ENCODE measurements at places on chromosomes 11 and 22. TPM values are rescaled to one million over a fixed set of nuclear protein-coding genes. Genes with fewer than 3 reads are reported as not detected.
A peak's percentile ranks its signal among the peaks of the same experiment; 100 is the strongest.

- H3K4me3 ChIP-seq = no peak overlapping the region
- H3K4me1 ChIP-seq = no peaks in the 10 kb centered on the region
- H3K36me3 ChIP-seq = no peaks in the 10 kb centered on the region
Measured at GRCh38 chr11:17768547-17768946, 34.0 kb downstream of the KCNC1 start.

- H3K4me3 ChIP-seq = no peak overlapping the region
- H3K36me3 ChIP-seq = no peaks in the 10 kb centered on the region
- no peaks in the 10 kb centered on the region for H3K27me3 ChIP-seq
- DNase-seq = no peak
- no peaks in the 10 kb centered on the region for H3K4me1 ChIP-seq
- no peak overlapping the region for H3K27ac ChIP-seq
Measured at GRCh38 chr22:19823902-19824211, 30.8 kb downstream of the GNB1L start.

GRCh38 chr22:50529416-50529896 is 356 bp downstream of the TYMP start:
- H3K27me3 ChIP-seq = no peaks in the 10 kb centered on the region
- H3K4me3 ChIP-seq = peak overlapping the region; percentile 80
- no peak for DNase-seq
- peak overlapping the region; percentile 83 for H3K27ac ChIP-seq
- H3K36me3 ChIP-seq = peaks cover 39% of the 10 kb centered on the region

The ARHGEF17 gene
- total RNA-seq = not detected

DNA sequence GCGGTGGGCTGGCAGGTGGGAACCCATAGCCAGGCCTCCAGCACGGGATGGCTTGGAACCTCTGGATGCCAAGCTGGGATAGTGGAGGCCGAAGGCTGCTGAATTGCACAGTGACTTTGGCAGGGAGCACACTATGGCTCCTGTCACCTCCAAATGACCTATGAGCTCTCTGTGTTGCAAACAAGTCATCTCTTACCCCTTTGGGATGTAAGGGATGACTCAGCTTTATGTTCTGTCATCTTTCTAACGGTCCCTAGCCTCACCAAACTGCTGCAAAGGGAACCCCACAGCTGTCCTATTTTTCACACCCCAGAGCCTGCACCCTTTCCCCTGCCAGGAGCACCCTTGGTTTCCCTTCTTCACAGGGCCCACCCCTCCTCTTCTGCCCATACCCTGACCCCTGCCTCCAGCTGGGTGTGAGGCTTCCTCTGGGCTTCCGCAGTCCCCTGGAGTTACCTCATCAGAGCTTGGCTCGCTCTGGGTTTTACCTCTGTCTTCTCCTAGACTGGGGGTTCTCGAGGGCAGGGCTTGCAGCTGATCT is 2.7 kb upstream of the SCUBE1 start:
- no peak overlapping the region for H3K27ac ChIP-seq
- peaks cover 17% of the 10 kb centered on the region for H3K4me1 ChIP-seq
- no peaks in the 10 kb centered on the region for H3K36me3 ChIP-seq

- peaks cover 13% of the 10 kb centered on the region for H3K36me3 ChIP-seq
- DNase-seq = no peak
- H3K27me3 ChIP-seq = no peaks in the 10 kb centered on the region
- no peak overlapping the region for H3K4me3 ChIP-seq
- H3K27ac ChIP-seq = no peak overlapping the region
Measured at GRCh38 chr11:86346513-86346912, 28.2 kb upstream of the CCDC81 start.
